ENCODE measurements at places on chromosomes 2 and 18. TPM values are rescaled to one million over a fixed set of nuclear protein-coding genes. Genes with fewer than 3 reads are reported as not detected.

GRCh38 chr2:231819447-231820042 is 33.3 kb downstream of the COPS7B start:
- DNase-seq = no peak

DNA sequence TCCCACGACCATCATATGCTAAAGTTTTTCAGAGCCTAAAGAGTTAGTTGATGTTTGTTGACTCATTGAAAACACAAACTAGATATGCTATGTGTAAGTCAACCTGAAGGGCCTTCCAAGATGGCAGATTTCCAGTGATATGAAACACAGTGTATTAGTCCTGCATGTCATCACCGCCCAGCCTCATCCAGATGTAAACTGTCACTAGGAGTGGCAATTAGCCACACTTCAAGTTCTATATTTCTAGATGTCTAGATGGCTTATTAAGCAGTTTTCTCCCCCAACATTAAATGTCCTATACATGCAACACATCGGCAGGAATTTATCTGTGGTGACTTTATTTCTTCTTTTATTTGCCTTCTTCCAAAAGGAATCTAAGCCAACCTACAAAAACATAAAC is 444.1 kb upstream of the SMIM21 start:
- DNase-seq = no peak

DNA sequence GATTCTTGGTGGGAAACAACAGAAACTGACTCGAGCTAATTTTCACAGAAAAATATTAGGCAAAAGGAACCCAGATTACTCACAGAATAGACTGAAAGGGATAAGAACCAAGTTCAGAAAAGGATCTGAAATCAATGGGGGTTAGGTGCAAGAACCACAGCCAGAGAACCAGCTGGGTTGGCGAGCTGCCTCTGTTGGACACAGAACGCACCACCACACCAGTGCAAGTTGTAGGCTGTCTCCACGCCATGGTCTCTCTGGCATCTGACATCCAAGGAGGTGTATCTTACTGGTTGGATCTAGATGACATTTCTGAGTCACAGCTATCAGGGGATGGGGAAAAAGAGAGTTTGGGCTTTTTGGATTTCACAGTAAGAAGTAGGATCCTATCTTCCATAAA is 18.6 kb upstream of the ONECUT2 start:
- DNase-seq = no peak

GRCh38 chr18:55256226-55256928 is 297.1 kb upstream of the CCDC68 start:
- DNase-seq = no peak

FBXO48 gene
- 2.0 TPM for total RNA-seq

- DNase-seq = no peak
Observed at GRCh38 chr2:67559156-67559555, 162.0 kb downstream of the ETAA1 start.

GRCh38 chr2:42156721-42157120 is 12.4 kb upstream of the EML4 start:
- DNase-seq = no peak

- no peak for DNase-seq
Observed at GRCh38 chr18:22988208-22988607, 55.1 kb downstream of the RBBP8 start.

C2orf92 gene
- 8.9 TPM for total RNA-seq

- DNase-seq = no peak
Observed at GRCh38 chr2:199596549-199596948, 138.8 kb upstream of the SATB2 start.

DNA sequence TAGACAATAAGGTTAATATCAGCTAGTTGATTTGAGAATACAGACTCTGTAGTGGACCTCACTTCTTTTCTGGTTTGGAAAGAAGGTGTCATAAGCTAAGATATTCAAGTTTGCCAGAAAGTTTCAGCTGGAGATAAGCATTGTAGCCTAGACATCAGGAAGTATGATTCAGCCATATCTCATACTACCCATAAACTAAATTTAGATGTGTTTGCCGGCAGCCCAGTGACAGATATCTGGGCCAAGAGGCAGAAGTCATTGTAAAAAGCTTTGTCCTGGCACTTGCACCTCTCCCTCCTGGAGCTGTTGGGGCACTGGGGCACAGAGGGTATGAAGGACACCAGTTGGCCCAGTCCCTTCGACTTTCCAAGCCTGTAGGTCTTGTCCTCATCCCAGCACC is 128.0 kb downstream of the EPHA4 start:
- peak; percentile 17 for DNase-seq

- no peak for DNase-seq
Observed at GRCh38 chr2:108355906-108356734, 21.6 kb upstream of the SULT1C4 start.

GRCh38 chr18:77765468-77765867 is 515.8 kb downstream of the GALR1 start:
- peak; percentile 42 for DNase-seq

TCF7L1 gene
- 0.07 TPM for total RNA-seq

DNA sequence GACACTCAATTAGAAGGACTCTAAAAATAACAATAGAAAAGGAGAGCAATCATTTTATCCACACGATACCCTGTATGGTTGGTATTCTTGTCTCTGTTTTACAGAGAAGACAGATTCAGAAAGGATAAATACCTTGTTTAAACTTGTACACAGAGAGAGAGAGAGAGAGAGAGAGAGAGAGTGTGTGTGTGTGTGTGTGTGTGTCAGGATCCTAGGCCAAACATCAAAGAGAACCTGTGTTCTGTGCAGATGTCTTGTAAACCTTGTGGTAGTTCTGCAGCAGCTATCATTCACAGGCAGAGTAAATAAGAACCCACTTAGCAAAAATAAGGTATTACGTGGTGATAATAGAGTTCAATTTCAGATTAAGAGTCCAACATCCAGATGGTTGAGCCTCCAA is 4.3 kb upstream of the CRIM1 start:
- DNase-seq = no peak

CYP27C1 gene
- not detected for total RNA-seq

DNA sequence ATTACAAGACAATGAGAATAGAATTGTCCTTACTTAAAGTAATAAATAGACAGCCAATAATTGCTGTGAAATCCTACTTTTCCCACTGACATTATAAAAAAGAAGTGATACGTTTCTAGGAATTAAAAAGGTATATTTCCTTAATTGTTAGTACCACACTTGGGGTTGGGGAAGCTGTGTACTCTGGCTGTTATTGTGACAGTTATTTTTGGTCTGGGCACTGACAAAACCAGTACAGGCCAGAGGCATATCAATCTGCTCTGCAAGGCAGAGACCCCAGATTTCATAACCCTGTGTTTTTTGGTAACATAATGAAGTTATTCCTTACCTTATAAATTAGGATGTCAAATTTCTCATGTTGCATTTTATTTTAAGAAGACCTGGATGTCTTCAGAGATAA is 66.5 kb downstream of the RAB10 start:
- no peak for DNase-seq

GRCh38 chr18:52152036-52152435 is 188.0 kb upstream of the DCC start:
- no peak for DNase-seq

GRCh38 chr2:30702694-30703093 is 104.6 kb downstream of the CAPN13 start:
- no peak for DNase-seq

RAX gene
- not detected for total RNA-seq

Measured in activated CD4-positive, alpha-beta T cell treated with anti-CD3 and anti-CD28 coated beads for 36 hours (primary cell).